ENCODE measurements at places on chromosomes 16 and 17.

GRCh38 chr16:73047221-73047535 lies 750 bp downstream of the ZFHX3 start:
- no peaks in the 10 kb centered on the region for H3K27me3 ChIP-seq
- H3K4me3 ChIP-seq: peak overlapping the region; percentile 85
- H3K27ac ChIP-seq: no peak overlapping the region
- no peaks in the 10 kb centered on the region for H3K36me3 ChIP-seq
- no peak for DNase-seq
- H3K4me1 ChIP-seq: peaks cover 7% of the 10 kb centered on the region

DNA sequence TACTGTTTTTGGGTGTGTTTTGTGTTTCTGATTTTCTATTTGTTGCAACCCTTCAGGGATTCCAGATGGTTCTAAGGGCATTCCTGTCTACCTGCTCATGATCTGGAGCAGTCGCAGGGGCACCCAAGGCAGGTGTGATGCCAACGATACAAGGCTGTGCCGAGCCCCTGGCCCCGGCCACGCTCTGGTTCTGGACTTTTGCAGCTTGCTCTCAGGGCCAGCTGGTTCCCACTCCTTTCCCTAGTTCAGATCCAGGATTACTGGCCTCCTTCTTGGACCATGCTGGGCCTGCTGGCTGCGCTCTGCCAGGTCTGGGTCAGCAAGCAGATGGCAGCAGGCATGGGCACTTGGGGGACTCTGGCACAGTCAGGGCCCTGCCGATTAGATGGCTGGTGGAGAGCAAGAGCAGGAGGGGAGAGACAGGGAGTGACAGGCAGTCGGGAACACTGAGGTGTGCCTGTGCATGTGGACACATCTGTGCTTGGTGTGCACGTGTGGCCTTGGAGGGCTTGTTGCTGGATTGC lies 15.2 kb upstream of the RAP1GAP2 start:
- no peaks in the 10 kb centered on the region for H3K27me3 ChIP-seq
- peaks cover 3% of the 10 kb centered on the region for H3K4me1 ChIP-seq
- no peak overlapping the region for H3K27ac ChIP-seq
- H3K36me3 ChIP-seq: no peaks in the 10 kb centered on the region
- no peak overlapping the region for H3K4me3 ChIP-seq

DNA sequence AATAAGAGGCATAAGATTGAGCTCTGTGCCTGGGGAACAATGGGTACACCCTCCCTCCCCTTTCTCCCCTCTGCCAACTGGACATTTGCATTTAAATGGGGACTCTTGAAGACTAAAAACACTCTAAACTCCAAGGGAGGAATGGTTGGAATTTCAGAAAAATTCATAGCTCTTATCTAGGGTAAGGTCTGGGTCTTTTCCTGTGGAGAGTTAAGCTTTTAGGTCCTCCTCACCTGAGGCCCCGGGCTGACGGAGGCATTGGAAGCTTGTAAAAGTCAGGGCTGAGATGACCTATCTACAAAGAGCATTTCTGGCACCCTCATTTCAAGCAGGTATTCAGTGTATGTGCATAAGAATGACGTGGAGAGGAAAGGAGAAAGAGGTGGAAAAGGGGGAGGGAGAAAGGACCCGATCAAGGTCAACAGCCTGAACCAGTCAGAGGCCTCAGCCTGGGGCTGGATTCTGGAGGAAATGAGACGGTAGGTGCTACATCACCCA lies 78.0 kb downstream of the RAP1GAP2 start:
- H3K36me3 ChIP-seq: no peaks in the 10 kb centered on the region
- H3K4me1 ChIP-seq: no peaks in the 10 kb centered on the region
- no peak overlapping the region for H3K4me3 ChIP-seq
- no peak for DNase-seq
- H3K27ac ChIP-seq: no peak overlapping the region

GRCh38 chr17:7029659-7030058 lies 6.2 kb upstream of the SLC16A13 start:
- H3K4me1 ChIP-seq: no peaks in the 10 kb centered on the region
- no peaks in the 10 kb centered on the region for H3K36me3 ChIP-seq
- H3K4me3 ChIP-seq: no peak overlapping the region
- no peaks in the 10 kb centered on the region for H3K27me3 ChIP-seq

DNA sequence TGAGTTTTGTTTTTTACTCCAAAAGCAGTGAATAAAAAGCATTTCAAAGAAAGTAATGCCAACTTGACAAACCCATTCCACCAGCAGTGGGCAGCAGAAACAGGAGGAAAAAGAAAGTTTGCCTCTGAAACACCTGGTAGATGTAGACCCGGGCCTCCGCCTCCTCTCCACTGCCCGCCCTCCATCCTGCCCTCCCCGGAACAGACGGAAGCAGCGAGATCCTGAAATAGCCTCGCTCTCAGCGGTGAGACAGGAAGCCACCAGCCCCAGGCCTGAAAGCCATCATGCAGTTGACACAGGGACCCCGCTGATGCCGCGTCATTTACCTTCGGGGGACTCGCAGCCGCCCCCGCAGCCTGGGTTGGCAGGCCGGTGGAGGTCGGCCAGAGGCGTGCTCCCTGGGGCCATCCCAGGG lies 67.8 kb downstream of the C16orf78 start:
- no peaks in the 10 kb centered on the region for H3K36me3 ChIP-seq
- H3K4me1 ChIP-seq: peaks cover 4% of the 10 kb centered on the region
- no peaks in the 10 kb centered on the region for H3K27me3 ChIP-seq
- peak; percentile 34 for DNase-seq
- H3K27ac ChIP-seq: no peak overlapping the region
